ENCODE measurements at places on chromosomes 6 and 20. TPM values are rescaled to one million over a fixed set of nuclear protein-coding genes. Genes with fewer than 3 reads are reported as not detected.
A peak's percentile ranks its signal among the peaks of the same experiment; 100 is the strongest.

MBOAT1 gene
- not detected for total RNA-seq

MARCKS gene
- total RNA-seq, result 2.8 TPM

FRMD1 gene
- not detected for total RNA-seq

GRCh38 chr20:14824996-14825395, 487.6 kb upstream of the FLRT3 start:
- H3K27me3 ChIP-seq, result no peaks in the 10 kb centered on the region
- no peaks in the 10 kb centered on the region for H3K4me1 ChIP-seq
- no peak overlapping the region for H3K4me3 ChIP-seq
- no peak for DNase-seq
- H3K27ac ChIP-seq, result no peak overlapping the region

DNA sequence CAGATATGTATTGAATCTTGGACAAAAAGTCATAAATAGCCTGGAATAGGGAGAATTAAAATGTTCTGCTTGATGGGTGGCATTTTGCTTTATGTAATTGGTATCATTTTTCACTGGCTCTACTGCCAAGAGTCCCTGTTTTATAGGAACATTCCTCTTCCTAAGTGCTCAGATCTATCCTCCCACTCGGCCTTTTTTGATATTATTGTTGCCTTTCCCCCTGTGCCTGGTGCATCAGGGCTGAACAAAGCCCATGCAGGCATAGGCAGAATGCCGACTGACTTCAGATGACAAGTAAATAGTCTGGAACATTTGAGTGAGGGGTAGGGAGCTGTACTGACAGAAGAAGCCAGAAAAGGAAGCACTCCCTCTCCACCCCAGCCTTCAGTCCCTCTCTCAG, 127.0 kb downstream of the PKHD1 start:
- H3K27me3 ChIP-seq, result no peaks in the 10 kb centered on the region
- no peak for DNase-seq

- no peak for DNase-seq
- no peak overlapping the region for H3K4me3 ChIP-seq
- no peaks in the 10 kb centered on the region for H3K27me3 ChIP-seq
- H3K4me1 ChIP-seq, result no peaks in the 10 kb centered on the region
- H3K36me3 ChIP-seq, result no peaks in the 10 kb centered on the region
Observed at GRCh38 chr6:123888771-123889513, 85.3 kb downstream of the NKAIN2 start.

- DNase-seq, result peak; percentile 54
- H3K36me3 ChIP-seq, result no peaks in the 10 kb centered on the region
- no peaks in the 10 kb centered on the region for H3K27me3 ChIP-seq
- H3K4me1 ChIP-seq, result peaks cover 59% of the 10 kb centered on the region
Observed at GRCh38 chr20:44644667-44645131, 6.8 kb downstream of the ADA start.

DNA sequence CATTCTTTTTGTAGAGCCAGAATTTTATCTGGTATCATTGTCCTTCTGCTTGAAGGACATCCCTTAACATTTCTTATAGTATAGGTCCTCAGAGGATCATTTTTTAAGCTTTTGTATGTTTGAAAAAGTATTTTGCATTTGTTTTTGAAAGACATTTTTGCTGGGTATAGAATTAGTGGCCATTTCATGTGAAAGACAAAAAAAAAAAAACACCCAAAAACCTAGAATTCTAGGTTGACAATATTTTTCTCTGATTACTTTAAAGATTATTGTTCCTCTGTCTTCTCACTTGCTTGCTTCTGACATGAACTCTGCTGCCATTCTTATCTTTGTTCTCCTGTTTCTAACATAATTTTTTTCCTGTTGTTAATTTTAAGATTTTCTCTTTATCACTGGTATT, 75.7 kb upstream of the SLC22A16 start:
- no peak overlapping the region for H3K4me3 ChIP-seq
- no peak for DNase-seq
- no peaks in the 10 kb centered on the region for H3K27me3 ChIP-seq
- no peaks in the 10 kb centered on the region for H3K4me1 ChIP-seq
